Heart right ventricle (tissue), 16 donors: ENCODE measurements at places on chromosomes 11 and 22.

DNA sequence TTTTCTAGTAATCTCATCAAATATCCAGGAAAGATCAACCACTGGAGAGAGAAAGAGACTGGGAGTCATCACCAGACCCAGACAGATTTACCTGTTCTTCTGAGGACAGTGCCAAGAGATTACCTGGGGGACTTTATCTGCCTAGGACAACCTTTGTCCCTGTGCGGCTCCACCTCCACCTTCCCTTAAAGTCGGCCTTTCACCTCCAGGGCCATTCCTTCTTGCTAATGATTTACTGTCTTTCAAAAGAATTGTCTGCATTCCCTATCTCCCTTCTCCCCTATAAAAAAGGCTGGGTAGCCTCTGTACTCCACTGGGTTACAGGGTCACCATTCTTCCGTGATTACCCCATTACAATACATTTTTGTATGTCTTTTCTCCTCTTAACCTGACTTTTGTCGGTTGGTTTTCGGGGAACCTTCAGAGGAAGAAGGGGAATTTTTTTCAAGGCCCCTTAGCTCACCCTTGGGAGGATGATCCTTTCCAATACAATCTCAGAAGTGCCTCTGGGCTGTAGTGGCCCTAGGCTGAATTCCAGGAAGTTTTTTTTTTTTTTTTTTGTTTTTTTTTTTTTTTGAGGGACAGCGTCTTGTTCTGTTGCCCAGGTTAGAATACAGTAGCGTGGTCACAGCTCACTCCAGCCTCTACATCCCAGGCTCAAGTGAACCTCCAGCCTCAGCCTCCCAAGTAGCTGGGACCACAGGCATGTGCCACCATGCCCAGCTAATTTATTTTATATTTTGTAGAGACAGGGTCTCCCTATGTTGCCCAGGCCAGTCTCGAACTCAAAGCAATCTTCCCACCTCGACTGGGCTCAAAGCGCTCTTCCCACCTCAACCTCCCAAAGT is 1.5 kb upstream of the HMOX1 start:
- no peak for DNase-seq

DNA sequence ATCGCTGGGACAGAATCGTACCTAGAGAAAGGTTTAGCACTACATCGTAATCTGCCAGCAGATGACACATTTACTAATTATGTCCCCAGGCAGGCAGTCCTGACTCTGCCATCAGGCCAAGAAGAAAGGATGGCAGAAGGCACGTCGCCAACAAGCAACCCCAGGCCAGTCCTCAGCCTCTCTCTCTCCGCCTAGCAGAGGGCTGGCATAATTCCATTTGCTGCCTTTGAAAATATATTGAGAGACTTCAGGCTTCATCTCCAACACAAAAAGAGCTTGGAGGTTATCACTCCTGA is 1517.0 kb downstream of the TBC1D22A start:
- DNase-seq: no peak

DNA sequence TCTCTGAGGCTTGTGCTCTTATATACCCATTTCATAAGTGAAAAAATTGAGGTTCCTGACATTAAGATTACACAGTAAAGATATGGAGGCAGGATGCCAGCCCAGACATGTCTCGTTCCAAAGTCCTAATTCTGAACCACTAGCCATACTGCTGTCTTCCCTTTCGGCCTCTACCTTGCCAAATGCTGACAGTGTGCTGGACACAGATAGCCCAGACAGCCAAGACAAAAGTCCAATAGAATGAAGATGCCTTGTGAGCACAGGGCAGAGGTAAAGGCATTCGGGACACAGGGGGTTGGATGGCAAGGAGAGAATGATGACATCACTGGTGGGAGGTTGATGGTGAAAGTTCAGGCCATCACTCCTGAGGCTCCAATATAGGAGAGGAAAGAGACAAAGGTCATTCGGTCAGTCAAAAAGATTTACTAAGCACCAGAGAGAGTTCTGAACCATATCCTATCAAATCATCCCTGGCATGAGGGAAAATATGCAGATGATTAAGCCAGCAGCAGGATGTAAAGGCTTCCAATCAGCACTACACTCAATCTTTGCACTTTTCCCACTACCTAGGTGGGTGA is 174.0 kb upstream of the MTMR2 start:
- no peak for DNase-seq

DNA sequence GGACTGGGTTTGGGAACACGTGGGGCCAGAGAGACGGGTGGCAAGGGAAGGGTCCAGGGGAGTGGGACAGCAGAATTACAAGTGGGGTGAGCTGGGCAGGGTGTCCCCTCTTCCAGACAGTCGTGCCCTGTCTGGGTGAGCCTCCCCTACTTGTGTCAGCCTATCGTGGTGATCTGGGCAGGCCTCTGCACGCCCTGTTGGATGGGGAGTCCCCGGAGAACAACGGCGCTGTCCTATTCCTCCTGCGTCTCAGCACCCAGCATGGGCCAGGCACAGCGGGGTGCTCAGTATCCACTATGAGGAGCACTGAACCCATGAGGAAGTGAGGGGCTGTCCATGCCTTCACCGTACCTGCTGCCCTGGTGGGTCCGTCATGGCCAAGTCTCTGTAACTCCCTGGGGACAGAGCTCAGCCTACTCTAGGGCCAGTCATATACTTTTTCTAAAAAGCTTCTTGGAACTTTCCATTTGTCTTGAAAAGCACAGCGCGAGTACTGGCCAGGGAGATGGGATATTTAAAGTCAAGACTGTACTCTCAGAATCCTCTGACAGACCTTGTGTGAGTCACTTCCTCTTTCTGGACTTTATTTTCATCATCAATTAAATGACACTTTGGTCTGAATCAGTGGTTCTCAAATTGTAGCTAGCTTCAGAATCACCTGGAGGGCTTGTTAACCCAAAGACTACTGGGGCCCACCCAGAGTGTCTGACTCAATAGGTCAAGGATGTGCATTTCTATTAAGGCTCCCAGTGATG is 81.7 kb upstream of the NECTIN1 start:
- DNase-seq: no peak

DNA sequence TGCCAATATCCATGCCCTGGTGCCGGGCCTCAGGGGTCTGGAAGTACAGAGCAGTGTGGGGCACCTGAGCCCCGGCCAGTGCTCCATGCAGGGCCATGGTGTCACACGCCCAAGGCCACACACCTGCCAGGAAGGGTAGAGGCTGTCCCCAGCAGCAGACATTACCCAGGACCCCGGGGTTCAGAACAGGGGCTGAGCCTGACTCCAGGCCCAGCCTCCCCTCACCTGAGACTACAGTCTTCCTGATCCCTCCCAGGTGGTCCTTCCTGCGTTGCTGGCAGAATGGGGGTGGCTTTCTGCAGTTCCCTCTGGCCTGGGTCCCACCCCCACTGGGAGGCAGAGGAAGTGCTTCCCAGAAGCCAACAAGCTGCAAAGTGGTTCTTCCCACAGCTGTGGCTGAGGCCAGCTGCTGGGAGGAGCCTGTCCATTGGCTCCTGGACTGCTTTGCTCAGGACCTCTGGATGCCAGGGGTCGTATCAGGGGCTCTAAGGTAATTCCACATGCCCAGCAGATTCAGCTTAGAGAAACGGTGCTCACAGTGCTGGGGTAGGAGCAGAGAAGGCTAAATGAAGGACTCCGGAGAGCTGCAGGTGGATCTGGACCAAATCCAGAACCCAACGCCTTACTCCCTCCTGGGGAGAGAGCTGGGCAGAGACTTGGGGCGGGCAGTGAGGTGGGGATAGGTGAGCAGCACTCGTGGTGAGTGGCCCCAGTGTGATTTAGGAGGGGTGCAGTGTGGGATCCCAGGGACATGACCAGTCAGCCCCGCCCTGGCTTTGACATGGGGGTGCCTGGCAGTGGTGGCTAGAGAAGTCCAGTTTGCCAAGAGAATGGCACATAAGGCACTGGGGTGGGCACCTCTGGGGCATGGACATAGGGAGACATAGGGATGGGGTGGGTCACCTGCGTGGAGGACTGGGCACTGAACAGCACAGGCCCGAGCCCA is 12.6 kb downstream of the TCIRG1 start:
- no peak for DNase-seq

- no peak for DNase-seq
Measured at GRCh38 chr11:5279471-5280090, 9.8 kb upstream of the HBE1 start.
